A549 treated with DMSO at 1 μM for 4 hours (cell line): ENCODE measurements at places on chromosomes 6 and 20. TPM values are rescaled to one million over a fixed set of nuclear protein-coding genes. Genes with fewer than 3 reads are reported as not detected.

Gene GRIK2
- 0.24 to 0.36 TPM (median 0.32 TPM) in 5 replicates for total RNA-seq

Gene CGA
- total RNA-seq: 0.19 to 0.20 TPM (median 0.19 TPM) in 3 of 5 replicates, not detected in the others

Gene MAS1
- total RNA-seq: not detected in 5 replicates

Gene LPA
- total RNA-seq: 0.02 to 0.03 TPM in 2 of 5 replicates, not detected in the others

Gene RHAG
- 0.05 to 0.07 TPM in 2 of 5 replicates, not detected in the others for total RNA-seq

Gene RIPOR3
- total RNA-seq: 0.06 TPM in 1 of 5 replicates, not detected in the others

Gene PRR18
- total RNA-seq: 0.07 to 0.33 TPM (median 0.07 TPM) in 5 replicates

Gene CPNE5
- total RNA-seq: 0.06 to 0.15 TPM (median 0.11 TPM) in 5 replicates

Gene EXOC2
- 8.7 to 13.5 TPM (median 11.5 TPM) in 5 replicates for total RNA-seq

Gene CABLES2
- 4.1 to 5.9 TPM (median 4.7 TPM) in 5 replicates for total RNA-seq

Gene LGSN
- 2.7 to 4.8 TPM (median 4.1 TPM) in 5 replicates for total RNA-seq

Gene SLC35D3
- total RNA-seq: 0.03 to 0.10 TPM (median 0.05 TPM) in 5 replicates

Gene MAP3K5
- 2.3 to 3.9 TPM (median 3.5 TPM) in 5 replicates for total RNA-seq

Gene CDH26
- total RNA-seq: 0.09 to 0.28 TPM (median 0.12 TPM) in 4 of 5 replicates, not detected in the other

Gene SNHG17
- total RNA-seq: 188 to 212 TPM (median 197 TPM) in 5 replicates

Gene C6orf52
- total RNA-seq: 1.7 to 2.8 TPM (median 2.0 TPM) in 5 replicates

Gene SLC13A3
- total RNA-seq: 0.12 TPM in 1 of 5 replicates, not detected in the others

Gene MUCL3
- 0.02 to 0.05 TPM (median 0.03 TPM) in 3 of 5 replicates, not detected in the others for total RNA-seq

Gene FOXF2
- 18.6 to 24.9 TPM (median 22.4 TPM) in 5 replicates for total RNA-seq

Gene NXT1
- total RNA-seq: 57.9 to 74.5 TPM (median 70.9 TPM) in 5 replicates

Gene MAVS
- total RNA-seq: 19.5 to 26.3 TPM (median 24.3 TPM) in 5 replicates

Gene GJA10
- total RNA-seq: not detected in 5 replicates

Gene PPP1R3G
- total RNA-seq: 1.1 to 1.7 TPM (median 1.3 TPM) in 5 replicates

Gene CD109
- total RNA-seq: 23.1 to 42.9 TPM (median 32.3 TPM) in 5 replicates

Gene TRIM15
- 0.04 TPM in 1 of 5 replicates, not detected in the others for total RNA-seq

Gene FOXQ1
- 2.5 to 4.6 TPM (median 4.1 TPM) in 5 replicates for total RNA-seq

Gene C6orf118
- 0.05 to 0.28 TPM (median 0.16 TPM) in 5 replicates for total RNA-seq

Gene CEP57L1
- 6.9 to 10.6 TPM (median 8.4 TPM) in 5 replicates for total RNA-seq

Gene PRDM13
- 0.83 to 1.2 TPM (median 0.93 TPM) in 5 replicates for total RNA-seq

Gene SDC4
- total RNA-seq: 120 to 180 TPM (median 141 TPM) in 5 replicates

Gene TCFL5
- 3.8 to 5.8 TPM (median 4.6 TPM) in 5 replicates for total RNA-seq

Gene DDO
- total RNA-seq: 0.07 to 0.19 TPM (median 0.08 TPM) in 5 replicates

Gene TINAG
- total RNA-seq: not detected in 5 replicates

Gene RAET1L
- 0.18 to 0.58 TPM (median 0.36 TPM) in 5 replicates for total RNA-seq

Gene UBE3D
- total RNA-seq: 3.4 to 4.9 TPM (median 4.2 TPM) in 5 replicates

Gene LST1
- total RNA-seq: 0.20 to 0.26 TPM in 2 of 5 replicates, not detected in the others

Gene PTCRA
- not detected in 5 replicates for total RNA-seq

Gene BPIFB1
- total RNA-seq: 0.12 to 0.14 TPM in 2 of 5 replicates, not detected in the others

Gene MCHR2
- not detected in 5 replicates for total RNA-seq

Gene NPBWR2
- not detected in 5 replicates for total RNA-seq

Gene ISM1
- 0.16 to 0.71 TPM (median 0.41 TPM) in 5 replicates for total RNA-seq

Gene AHI1
- total RNA-seq: 7.8 to 11.5 TPM (median 8.9 TPM) in 5 replicates

Gene CD93
- total RNA-seq: not detected in 5 replicates

Gene BHLHE23
- not detected in 5 replicates for total RNA-seq
